ENCODE measurements at places on chromosomes 7 and 10.

- DNase-seq: no peak
Observed at GRCh38 chr10:72826346-72826745, 67.2 kb upstream of the OIT3 start.

- DNase-seq: no peak
Observed at GRCh38 chr10:11381023-11381422, 230.4 kb downstream of the USP6NL start.

- DNase-seq: no peak
Observed at GRCh38 chr10:91032611-91033206, 111.8 kb upstream of the ANKRD1 start.

GRCh38 chr10:117000580-117000979 is 4.4 kb downstream of the SHTN1 start:
- no peak for DNase-seq

DNA sequence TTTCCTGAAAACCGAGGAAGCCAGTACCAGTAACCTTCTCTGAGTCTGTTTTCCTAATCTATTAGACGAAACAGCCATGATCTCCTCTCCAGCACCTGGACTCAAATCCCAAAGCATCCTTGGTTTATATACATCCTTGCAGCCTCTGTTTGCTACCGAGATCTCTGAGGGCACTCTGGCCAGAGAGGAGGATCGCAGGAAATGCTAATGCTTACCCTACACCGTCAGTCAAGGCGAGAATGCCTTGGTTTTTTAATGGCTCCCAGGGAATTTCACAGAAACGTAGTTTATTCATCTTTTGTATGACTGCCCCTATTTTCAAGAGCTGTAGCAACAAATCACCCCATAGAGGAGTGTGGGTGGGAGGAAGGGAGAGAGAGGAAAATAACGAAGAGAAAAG is 91.5 kb upstream of the CALN1 start:
- no peak for DNase-seq

DNA sequence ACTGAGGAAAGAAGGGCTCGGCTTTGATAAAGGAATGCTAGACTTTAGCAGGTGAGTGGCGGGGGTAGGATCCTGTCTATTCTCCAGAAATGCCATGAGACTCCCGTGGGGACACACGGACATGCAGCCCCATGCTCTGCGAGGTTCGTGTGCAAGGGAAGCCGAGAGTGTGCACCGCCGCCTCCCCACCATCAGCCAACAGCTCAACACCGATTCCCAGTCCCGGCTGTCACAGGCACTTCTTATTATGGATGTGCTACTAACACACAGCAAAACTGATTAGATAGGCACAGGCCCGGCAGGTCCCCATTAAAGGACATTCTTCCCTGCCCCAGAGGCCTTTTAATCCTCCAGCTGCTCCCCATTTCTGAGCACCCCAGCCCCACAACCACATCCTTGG is 154.4 kb downstream of the PRKAG2 start:
- DNase-seq: no peak

GRCh38 chr10:63456437-63457210 is 9.2 kb downstream of the JMJD1C start:
- DNase-seq: no peak

DNA sequence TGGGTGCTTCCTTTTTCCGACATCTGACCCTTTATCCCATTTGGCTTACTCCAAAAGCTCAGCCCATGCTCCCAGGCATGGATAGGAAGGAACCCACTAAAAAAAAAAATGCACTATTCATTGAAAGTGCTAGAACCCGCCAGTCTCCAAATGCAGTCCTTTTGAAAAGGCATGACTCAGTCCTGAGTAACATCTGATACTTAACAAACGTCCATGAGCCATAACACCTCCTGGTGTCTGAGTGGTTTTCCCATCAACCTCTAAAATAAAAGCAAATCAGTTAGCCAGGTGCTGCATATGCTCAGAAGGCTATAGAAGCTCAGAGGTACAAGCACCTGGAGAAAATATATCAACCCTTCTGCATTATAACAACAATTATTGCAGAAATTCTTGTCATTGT is 45.0 kb upstream of the CACUL1 start:
- no peak for DNase-seq

DNA sequence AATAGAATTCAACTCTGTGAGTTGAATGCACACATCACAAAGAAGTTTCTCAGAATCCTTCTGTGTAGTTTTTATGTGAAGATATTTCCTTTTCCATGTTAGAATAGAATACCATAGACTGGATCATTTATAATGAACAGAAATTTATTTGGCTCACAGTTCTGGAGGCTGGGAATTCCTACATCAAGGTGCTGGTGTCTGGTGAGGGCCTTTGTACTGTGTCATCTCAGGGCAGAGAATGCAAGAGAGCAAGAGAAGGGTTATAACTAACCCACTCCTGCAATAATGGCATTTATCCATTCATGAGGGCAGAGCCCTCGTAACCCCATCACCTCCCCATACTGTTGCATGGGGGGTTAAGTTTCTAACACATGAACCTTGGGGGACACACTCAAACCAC is 18.4 kb upstream of the DIP2C start:
- no peak for DNase-seq

- no peak for DNase-seq
Observed at GRCh38 chr10:132886211-132887099, 55.9 kb downstream of the CFAP46 start.

- DNase-seq: no peak
Observed at GRCh38 chr10:46226900-46227558, 59.8 kb upstream of the ANTXRL start.

DNA sequence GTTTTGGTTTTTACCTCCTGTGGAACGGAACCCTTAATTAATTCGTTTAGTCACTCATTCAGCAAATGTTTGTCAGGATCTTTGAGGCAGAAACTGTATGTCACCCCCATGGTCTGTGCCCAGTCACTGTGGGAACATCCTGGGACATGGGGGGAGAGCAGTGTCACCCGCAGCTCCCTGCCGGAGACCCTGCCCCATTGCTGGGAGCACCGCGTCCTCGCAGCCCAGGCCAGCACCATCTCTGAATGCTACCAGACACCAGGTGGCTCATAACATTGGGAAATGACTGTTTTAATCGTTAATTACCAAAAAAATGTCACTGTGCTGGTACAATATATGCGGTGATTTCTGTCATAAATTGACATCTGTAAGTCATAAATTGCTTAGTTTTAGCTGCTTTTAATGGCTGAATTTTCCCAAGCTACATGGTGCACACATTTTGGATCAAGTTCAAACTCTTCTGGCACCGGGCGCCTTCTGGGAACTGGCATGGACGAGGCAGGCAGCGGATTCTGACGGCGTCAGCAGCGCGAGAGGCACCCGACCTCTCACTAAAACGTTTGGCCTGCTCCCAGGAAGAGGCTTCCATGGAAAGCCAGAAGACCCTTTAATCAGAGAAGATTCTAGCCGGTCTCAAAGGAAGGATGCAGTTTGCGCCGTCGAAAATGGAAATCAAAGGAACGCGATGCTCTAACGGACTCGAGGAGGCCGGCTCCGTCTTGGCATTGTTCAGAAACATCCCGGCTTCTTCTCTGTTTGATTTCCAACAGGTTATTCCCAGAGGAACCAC is 184.2 kb downstream of the ADARB2 start:
- DNase-seq: no peak

- DNase-seq: no peak
Observed at GRCh38 chr7:6576024-6576866, 1.0 kb upstream of the ZDHHC4 start.

DNA sequence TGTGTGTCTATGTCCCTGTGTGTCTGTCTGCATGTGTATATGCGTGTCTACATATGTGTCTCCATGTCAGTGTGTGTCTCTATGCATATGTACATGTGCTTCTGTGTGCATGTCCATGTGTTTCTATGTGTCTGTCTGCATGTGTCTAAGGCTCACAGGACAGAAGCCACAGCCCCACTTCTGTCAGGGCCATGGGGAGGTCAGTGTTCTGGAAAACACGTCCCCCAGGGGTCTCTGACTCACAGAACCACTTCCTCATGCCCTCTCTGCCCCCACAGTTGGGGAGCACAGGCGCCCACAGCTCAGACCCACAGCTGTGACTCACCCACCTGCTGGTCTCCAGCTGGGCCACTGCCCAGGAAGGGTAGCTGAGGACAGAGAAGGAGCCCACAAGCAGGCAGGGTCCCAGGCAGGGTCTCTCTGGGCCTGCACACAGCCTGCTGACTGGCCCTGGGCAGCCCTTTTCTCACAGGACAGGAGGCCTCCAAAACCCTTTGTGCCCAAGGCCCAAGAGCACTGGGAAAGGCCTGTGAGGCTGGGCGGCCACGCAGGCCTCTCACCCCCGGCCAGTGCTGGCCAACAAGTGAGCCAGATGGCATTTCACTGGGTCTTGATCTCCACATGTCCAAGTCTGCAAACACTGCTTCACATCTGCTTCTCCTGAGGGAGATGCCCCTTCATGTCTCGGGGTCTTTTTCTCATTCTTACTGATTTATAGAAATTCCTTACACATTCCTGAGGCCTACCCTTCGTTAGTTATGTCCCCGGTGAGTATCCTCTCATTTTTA is 102.9 kb upstream of the FAM20C start:
- DNase-seq: no peak

GRCh38 chr7:101099969-101100781 is 14.9 kb downstream of the TRIM56 start:
- DNase-seq: no peak

GRCh38 chr7:25098096-25099046 is 26.7 kb downstream of the CYCS start:
- peak; percentile 45 for DNase-seq

- DNase-seq: no peak
Observed at GRCh38 chr10:80472234-80473095, 18.4 kb downstream of the TSPAN14 start.

DNA sequence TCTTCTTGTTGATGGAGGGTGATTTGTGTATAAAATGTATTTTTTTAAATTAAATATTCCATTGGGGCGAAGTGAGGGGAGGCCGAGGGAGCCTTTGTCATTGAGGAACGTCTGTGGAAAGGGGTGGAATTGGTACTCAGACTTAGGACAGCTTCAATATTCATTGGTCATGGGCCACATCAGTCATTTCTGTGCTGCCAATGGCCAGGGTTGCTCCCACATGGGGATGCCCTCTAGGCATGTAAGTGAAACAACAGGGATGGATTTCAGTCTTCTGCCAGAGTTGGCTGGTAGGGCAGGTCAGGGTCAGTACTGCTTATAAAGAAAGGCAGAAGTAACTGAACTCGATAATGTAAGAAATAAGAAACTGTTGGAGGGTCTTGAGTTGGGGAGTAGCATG is 47.2 kb downstream of the NEURL1 start:
- DNase-seq: no peak

GRCh38 chr7:143002898-143003297 is 24.0 kb downstream of the OR9A2 start:
- DNase-seq: no peak

DNA sequence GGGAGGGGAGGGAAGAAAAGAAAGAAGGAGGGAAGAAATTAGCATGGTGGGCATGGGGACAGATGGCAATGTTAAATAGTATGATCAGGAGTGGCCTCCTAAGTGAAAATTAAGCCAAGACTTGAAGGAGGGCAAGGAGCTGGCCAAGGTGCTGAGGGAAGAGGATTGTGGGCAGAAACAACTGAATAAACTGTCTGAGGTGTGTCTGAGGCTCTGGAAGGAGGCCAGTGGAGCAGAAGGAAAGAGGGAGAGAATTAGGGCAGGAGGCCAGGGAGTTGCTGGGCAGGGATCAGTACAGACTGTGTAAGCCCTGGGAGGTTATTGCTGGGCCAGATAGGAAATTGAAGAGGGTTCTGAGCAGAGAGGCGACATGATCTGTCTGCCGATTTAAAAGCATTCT is 40.6 kb upstream of the VKORC1L1 start:
- DNase-seq: no peak

- no peak for DNase-seq
Observed at GRCh38 chr7:157431173-157431950, 94.6 kb downstream of the DNAJB6 start.

DNA sequence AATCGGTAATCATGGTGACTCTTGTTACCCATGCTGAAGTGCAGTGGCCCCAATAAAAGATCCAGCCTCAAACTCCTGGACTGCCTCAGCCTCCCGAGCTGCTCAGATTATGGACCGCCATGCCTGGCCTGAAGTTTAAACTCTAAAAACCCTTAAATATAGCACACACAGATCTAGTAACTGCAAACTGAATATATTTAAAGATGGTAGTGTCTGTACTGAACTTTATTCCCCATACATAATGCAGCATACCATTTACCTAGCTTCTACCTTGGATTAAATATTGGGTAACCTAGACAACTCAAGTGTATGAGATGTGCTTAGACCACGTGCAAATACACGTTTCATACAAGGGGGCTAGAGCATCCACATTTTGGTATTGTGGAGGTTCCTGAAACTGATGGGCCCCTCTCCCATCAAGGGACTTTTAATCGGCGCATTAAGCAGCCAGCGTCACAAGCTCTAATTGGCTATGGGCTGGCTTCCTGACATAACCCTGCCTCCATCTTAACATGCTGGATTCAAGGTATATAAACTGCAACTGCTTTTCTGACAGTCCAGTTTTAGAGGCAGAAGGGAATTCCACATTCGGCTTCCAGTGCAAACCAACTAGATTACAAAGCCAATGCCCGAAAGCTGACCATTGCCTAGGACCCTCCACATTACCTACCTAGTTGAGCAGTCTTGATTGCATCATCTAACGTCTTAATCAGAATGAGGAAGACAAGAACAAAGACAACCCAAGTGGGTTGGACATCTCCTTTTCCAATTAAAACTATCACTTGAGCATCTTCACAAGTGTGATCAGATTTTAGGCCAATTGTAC is 13.0 kb downstream of the HNRNPA2B1 start:
- no peak for DNase-seq

DNA sequence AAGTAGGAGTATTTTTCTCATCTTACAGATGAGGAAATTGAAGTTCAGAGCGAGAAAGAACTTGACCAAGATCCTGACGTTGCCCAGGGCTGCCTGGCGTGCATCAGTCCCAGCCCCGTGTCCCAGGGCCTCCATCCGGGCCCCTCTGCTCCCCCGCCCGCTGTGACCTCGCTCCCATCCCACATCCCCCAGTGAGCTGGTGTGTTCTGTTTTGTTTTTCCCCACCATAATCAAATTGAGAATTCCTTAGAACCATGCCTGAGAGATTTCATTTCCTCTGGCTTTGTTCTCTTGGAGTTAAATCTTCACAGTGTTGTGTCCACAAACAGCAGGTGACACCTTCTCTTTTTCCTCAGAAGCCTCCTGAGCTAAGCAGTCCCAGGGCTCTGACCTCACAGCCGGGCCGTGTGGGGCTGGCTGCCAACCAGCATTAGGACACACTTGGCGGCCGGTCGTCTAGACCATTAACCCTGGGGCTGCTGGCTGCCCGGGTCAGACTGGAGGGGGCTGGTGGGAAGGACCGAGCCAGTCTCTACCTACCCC is 44.3 kb downstream of the PFKP start:
- DNase-seq: no peak

All from memory B cell (primary cell).